Neural crest cell (in vitro differentiated cells): ENCODE measurements at places on chromosomes 3 and 15. TPM values are rescaled to one million over a fixed set of nuclear protein-coding genes. Genes with fewer than 3 reads are reported as not detected.

DNA sequence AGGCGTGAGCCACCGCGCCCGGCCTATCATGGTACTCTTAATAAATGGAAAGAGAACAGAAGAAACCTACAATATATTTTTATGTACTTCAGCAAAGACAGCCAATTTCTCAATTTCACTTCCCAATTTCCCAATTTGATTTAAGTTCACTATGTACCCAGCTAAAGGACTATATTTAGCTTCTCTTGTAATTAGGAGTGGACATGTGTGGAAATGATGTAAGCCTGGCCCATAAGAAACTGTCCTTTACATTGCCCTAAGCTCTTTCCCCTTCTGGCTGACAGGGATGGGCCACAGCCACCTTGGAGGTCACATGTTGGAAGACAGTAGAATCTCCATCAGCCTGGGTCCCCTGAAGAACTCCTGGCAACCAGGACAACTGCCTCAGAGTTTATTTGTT is 6.2 kb downstream of the TMEM39A start:
- no peak for DNase-seq

GRCh38 chr3:108835101-108835500 is 12.5 kb downstream of the TRAT1 start:
- no peak for DNase-seq

The GOLGA8R gene
- 0.58 and 0.82 TPM in 2 replicates for total RNA-seq

- no peak for DNase-seq
Observed at GRCh38 chr3:194935632-194936470, 250.2 kb downstream of the FAM43A start.

DNA sequence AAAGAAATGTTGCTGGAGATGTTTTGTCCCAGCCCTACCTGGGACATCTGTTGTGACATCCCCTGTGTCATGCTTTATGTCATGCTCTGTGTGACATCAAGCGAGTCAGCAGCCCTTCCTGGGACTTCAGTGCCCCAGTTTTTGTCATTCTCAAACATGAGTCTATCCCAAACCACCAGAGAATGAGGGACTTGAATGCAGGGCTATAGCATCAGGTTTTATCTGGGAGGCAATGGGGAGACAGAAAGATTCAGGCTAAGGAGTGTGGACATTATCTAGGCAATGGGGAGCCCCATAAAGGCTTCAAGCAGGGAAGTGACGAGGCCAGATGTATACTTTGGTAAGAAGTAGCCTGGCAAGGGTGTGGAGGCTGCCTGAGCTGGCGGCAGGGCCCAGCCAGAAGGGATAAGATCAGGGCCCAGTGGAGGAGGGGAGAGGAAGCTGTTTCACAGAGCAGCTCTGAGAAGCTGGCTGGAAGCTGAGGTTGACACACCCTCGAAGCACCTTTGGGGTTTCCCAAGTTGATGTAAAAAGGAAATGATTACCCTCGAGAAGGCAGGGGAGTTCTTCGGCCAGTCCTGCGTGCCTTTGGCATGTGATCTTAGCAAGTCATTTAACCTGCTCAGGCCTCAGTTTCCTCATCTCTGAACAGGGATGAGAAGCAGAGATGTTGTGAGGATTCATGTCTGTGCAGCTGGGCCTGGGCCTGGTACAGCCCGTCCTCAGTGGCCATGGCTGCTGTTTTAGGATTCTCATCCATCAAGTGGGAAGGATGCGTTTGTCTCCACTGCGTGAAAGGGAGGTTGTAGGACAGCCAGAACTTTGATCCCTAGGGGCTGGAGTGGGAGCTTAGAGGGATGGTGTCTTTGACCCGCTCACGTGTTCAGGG is 34.3 kb downstream of the IRAK2 start:
- DNase-seq: no peak

- no peak for DNase-seq
Observed at GRCh38 chr15:70378126-70379031, 280.7 kb upstream of the TLE3 start.

DNA sequence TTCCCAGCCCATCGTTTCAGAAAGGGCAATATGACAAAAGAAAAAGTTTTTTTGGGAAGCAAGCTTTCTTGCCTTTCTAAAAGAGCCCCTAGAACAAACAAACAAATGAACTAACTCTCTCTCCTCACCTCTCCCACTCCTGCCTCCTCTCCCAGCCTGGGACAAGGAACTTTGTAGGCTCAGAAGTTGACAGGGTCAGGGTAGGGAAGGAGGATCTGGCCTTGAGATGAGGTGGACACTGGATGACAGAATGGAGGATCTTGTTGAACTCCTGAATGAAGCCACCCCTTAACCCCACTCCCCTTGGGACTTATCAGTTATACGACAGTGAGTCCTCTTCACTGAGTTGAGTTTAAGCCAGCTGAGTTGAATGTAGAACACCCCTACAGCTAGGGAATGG is 1.6 kb upstream of the ITGA11 start:
- no peak for DNase-seq

- DNase-seq: no peak
Observed at GRCh38 chr15:91801836-91802534, 51.5 kb upstream of the SLCO3A1 start.

DNA sequence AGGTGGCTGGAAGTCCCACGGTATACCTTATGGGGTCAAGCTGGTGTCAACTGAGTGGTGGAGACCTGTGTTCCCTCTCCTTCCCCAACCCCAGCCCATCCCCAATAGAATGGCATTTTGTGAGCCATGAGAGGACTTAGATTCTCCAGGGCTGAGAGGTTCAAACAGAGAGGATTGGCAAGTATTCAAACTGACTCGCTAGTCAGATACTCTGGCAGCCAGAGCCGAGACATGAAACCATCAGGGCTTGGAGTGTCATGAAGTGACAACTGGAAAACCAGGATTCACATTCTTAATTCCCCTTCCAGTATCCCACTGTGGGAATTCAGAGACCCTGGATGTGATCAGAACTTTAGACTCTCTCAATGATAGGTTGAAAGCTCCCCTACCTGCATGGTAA is 159.4 kb upstream of the SNTN start:
- DNase-seq: no peak

The ZNF662 gene
- not detected in 2 replicates for total RNA-seq

DNA sequence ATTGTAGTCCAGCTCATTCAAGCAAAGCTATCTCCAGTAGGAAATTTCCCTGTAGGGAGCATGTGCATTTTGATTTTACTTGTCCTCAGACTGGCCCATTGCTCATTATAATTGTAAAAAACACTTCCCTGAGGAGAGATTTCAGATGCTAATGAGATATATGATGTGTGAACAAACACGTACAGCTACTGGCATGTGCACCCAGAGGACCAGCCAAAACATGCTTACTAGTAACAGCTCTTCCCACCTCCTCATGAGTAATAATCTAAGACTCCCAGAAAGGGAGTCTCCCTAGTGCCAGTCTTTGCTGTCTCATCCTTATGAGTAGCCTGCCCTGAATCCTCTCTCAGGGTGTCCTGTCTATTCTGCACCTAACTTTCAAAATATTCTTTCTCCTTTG is 43.4 kb downstream of the FBXO22 start:
- no peak for DNase-seq

GRCh38 chr15:72732086-72732485 is 46.1 kb downstream of the BBS4 start:
- no peak for DNase-seq

The LMAN1L gene
- total RNA-seq: not detected in 2 replicates

DNA sequence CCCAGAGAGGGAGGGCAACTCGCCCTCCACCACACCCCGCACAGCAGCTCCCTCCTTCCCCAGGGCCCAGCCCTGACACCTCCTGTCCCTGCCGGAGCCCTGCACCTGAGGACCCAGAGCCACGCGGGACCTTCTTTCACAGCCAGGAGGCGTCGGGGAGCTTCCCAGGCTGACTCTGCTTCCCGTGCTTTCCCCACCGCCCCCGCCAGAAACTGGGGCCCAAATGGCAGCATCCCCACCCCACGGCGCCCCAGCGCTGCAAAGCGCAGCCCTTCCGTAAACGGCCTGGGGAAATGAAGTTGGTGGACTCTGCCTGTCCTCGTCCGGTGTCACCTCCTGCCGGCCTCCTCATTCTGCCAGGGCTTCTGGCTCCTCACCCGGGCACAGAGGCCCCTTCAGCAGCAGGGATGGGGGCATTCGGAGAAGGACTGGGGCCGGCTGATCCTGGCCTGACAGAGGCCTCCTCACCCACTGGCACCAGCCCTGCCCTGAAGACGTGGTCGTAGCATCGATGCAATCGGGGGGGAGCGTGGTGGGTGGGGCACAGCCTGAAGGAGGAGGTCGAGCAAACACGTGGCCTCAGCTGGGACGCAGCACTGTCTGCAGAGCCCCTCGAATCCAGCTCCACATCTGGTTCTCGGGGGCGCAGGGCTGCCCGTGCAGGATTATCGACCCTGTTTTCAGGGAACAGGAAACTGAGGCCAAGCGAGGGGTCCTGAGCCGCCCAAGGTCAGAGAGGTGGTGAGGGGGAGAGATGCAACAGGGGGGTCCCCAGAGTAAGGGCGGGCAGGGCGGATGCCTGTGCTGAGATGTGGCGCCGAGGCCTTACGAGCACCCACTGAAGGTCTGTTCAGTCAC is 235.4 kb downstream of the XXYLT1 start:
- DNase-seq: no peak

The MYRIP gene
- total RNA-seq: 0.48 and 0.54 TPM in 2 replicates

DNA sequence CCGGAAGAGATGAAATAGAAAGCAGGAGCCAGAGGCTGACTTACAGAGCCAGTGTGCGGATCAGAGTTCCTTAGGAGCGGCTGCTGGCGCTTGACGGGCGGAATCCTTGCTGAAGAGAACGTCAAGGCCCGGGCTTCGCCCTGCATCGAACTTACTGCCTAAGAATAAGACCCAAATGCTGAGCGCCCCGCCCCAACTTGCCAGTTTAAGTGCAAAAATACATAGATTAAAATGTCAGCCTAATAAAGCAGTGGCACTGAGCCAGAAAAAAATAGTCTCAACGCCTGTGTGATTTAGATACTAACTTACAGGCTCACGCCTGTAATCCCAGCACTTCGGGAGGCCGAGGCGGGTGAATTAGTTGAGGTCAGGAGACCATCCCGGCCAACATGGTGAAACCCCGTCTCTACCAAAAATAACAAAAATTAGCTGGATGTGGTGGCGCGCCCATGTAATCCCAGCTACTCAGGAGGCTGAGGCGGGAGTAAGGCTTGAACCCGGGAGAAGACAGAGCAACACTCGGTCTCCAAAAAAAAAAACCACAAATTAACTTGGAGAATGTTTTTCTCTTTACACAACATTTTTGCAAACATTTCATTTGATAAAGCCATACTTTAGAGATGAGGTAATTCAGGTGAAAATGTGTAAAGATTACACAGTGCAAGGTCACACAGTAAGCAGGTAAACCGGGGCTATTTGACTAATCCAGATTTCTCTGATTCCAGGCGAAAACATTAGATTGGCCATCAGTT is 1.2 kb upstream of the UBP1 start:
- DNase-seq: no peak

DNA sequence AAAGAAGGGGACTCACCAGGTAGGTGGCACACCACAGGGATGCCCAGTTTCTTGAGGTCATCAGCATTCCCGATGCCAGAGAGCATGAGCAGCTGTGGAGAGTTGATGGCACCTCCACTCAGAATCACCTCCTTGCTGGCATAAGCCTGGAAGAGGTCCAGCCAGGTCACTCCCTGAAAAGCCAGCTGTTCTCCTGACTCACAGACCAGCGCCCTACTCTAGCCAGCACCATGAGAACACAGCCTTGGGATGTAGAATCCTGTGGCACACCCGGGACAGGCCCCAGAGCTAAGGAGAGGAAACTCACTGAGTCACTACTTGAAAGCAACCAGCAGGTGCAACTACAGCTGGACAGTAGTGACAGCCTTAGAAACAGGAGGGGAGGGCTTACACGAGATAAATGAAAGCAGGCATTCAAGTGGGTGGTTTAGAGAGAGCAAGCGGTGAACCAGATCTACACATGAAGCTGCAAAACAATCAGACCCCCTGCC is 24.5 kb downstream of the CHDH start:
- DNase-seq: no peak

- DNase-seq: no peak
Observed at GRCh38 chr3:15875016-15875689, 77.4 kb upstream of the ANKRD28 start.

- no peak for DNase-seq
Observed at GRCh38 chr3:162933656-162934055, 1437.0 kb downstream of the OTOL1 start.

DNA sequence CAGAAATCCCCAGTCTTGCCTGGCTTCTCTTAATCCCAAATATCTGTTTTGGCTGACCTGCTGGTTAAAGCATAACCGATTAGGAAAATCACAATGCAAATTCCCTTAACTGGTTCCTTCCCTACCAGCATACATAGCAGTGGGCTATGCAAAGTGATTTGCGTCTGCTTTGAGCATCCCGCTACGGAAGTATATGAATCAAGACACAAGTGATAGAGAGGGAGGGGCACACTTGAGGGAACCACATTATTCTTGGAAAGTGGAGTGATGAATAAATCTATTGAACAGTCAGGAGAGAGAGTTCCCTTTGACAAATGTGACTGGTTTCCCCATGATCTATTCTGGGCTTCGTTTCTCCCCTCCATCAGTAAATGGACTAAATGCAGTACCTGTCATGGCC is 119.6 kb upstream of the C15orf61 start:
- no peak for DNase-seq

DNA sequence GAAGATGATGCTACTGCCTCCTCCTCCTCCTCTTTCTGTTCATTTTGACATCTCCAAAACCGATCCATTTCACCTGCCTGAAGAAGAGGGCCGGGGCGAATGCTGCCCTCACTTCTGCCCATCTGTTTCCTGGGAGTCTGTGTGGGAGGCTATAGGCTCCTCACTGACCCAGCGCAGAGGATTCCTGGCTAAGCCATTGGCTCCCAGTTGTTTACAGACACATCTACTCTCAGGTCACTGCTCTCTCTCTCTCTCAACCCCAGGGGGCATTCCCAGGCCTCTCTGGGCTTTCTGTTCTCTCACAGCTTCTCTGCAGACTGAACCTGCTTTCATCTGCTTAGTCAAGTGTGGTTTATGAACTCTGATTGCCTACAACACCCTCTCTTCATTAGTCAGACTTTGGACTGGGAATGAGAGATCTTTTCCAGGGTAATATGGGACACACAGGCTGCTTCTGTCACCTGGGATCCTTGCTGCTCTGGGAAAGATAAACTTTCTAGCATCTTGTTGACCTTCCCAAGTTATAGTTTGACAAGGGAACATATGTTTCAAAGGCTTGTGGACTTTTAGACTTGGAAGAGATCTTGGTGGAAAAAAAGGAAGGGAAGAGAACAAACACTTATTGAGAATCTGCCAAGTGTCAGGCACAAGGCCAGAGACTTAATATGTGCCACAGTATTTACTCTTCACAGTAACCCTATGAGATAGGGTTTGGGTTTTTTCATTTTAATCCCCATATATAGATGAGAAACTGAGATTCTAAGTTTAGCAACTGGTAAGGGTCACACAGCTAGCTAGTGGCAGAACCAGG is 30.2 kb upstream of the USP3 start:
- no peak for DNase-seq

GRCh38 chr3:129592381-129593131 is 13.9 kb downstream of the PLXND1 start:
- DNase-seq: peak; percentile 44

GRCh38 chr15:99341786-99342185 is 90.5 kb downstream of the LRRC28 start:
- DNase-seq: no peak

DNA sequence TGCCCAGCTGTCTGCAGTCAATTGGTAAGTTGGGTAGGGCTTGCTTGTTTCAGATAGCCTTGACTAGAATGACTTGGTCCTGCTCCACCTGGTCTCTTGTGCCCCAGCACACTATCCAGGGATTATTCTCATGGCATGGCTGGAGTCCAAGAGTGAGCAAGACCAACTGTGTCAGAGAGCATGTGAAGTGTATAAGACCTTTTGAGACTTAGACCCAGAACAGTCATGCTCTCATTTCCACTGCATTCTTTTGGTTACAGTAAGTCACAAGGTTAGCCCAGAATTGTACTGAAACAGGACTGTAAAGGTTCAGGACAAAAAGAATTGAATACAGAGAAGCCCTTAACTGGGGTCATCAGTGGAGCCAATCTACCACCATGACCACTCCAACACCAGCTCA is 650.8 kb upstream of the ADAMTS9 start:
- DNase-seq: no peak
